ENCODE measurements at places on chromosomes 4 and X.

DNA sequence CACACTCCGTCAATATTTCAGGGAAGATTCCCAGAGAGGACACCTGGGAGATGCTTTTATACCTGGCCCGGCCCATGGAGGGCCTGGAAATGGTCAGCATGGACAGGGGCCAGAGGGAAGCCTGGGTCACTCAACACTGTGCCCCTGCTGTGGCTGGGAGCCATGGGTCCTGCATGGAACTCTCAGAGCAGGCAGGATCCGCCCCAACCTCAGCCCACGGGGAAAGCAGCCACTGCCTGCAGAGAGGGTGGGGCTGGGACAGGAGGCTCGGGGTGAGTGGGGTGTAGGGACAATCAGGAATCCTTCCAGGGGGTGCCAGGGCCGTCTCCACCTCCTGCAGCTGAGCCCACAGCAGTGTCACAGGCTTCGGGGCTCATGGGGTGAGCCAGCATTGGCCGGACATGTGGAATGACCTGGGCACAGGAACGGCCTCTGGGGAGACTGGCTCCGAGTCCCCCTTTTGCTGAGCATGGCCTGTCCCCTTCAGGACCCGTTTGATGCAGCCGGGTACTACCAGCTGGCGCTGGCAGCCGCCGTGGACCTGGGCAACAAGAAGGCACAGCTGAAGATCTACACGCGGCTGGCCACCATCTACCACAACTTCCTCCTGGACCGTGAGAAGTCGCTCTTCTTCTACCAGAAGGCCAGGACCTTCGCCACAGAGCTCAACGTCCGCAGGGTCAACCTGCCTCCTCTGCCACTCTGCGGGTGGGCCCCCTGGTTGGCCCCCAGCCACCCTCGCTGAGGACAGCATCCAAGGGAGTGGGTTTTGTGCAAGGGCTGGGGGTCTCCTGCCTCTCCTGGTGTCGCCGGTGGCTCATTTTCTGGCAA lies 29.1 kb upstream of the HTRA3 start:
- no peak for DNase-seq

GRCh38 chr4:52617336-52618020 lies 41.6 kb downstream of the USP46 start:
- no peak for DNase-seq

DNA sequence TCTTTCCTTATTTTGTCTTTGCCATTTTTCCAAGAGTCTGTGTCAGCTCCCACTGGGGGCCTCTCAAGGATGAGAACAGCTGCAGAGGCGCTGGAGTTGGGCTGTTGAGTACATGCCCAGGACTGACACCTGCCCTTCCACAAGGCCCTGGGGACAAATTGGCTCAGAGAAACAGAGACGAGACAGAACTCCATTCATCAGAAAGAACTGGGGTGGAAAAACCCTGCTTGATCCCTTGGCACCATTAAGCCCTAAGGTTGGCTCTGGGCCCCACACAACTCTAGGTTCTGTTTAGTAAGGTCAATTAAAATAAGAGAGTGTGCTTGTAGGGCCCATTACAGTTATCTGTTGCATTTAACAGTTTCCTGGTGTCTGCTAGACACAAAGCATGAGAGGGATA lies 63.6 kb downstream of the DCX start:
- DNase-seq: peak; percentile 65

GRCh38 chrX:148995661-148996060 lies 495.2 kb downstream of the AFF2 start:
- DNase-seq: no peak

DNA sequence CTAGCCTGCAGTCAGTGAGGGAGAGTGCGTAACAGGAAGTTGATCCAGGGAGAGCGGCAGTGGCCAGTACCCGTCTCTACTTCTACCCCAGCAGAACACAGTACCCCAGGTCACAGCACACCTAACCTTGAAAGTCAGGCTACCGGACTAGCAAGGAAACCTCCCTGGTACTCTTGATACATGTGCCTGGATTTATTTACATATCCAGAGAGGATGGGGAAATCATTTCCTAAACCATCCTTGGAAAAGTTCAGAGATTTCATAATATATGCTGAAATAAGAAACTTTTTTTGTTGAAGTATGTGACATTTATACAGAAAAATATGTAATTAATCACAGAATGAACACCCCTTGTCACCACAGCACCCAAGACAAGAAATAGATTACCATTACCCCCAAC lies 24.5 kb downstream of the PRIMPOL start:
- DNase-seq: no peak

DNA sequence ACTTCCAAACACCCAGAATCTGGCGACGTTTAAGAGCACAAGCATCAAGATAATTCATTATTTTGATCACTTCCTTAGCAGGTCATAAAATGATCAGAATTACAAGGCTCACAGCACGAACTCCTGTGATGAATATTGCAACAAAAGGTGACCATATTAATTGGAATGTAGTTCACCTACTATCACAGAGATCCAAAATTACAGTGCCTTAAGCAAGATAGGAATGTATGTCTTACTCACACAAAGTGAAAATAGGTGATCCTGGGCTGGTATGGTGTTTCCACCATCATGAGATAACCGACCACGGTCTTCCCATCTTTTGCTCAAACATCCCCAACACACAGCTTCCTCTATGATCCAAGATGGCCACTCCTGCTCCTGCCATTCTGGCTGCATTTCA lies 131.2 kb downstream of the SCFD2 start:
- no peak for DNase-seq

- no peak for DNase-seq
Measured at GRCh38 chr4:10182446-10183424, 66.1 kb upstream of the WDR1 start.

- no peak for DNase-seq
Measured at GRCh38 chr4:1336088-1336491, 10.9 kb upstream of the UVSSA start.

GRCh38 chr4:26161030-26161824 lies 159.6 kb upstream of the RBPJ start:
- no peak for DNase-seq

GRCh38 chr4:22962295-22962694 lies 269.6 kb downstream of the GBA3 start:
- no peak for DNase-seq

DNA sequence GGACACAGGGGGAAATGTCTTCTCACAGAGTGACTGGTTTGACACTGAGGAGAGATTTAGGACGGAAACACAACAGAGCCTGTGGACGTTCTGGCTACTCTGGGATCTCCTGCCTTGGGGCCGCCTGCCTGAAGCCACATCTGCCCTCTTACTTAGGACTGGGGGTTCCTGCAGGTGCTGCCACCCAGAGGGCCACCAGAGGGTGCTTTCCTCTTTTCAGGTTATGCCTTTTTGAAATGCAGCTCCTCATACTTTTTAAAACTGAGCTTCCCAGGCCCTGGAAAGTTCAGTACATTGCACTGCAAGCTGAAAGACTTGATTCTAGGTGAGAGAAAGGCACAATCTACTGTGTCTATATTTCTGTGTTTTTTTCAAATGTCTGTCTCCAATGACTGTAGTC lies 92.2 kb upstream of the PGRMC2 start:
- DNase-seq: no peak

DNA sequence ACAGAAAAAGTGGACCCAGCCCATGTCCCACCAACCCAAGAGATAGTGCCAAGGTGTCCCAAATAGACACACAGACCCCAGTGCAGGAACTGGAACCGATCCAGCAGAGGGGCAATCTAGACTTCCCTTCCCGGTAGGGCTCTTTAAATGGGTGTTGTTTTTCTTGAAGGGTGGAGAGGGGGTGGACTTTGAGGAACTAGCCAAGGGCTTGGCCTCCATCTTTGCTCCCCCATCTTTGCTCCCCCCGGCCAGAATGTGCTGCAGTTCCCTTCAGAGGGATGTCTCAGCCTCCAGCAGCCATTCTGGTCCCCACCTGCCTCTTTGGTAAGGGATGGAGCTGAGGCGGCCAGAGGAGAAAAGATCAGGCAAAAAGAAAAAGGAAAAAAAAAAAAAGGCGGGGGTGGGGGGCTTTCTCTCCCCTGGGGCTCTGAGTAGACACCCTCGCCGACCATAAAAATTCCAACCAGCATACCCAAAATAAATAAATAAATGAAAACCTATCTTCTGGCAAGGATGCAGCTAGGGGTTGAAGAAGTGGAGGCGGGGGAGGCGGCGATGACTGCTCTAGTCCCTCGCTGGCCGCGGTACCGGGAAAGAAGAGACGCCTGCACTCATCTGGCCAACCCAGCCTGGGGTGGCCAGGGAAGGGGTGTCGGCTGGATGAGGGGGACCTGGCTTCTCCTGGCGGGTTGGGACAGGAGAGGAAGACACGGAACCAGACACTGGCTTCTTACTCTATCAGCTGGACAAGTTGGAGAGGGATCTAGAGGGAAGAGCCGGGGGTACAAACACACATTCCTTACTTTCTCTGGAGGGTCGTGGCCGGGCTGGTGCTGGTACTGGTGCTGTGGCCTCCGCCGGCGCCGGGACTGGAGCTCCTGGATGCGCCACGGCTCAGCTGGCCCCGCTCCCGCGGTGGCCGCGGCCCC lies 38.5 kb upstream of the IQSEC2 start:
- no peak for DNase-seq

- DNase-seq: no peak
Measured at GRCh38 chr4:146477054-146477453, 44.7 kb downstream of the SLC10A7 start.

DNA sequence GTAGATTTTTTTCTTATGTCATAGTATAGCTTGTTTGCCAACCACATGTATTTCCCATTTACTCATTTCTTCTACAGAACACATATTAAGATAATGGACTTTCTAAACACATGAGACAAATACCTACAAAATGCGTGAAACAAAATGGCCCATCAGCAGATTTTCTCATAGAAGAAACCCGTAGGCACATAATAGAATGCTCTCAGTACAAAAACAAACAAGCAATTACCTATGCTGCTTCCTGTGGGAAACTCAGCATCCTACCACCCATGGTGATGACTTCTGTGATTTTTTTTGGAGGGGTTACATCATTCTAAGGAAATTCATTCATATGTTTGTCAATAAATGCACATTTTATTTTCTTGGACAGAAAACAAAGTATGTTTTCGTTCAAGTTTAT lies 343.6 kb downstream of the SPRY1 start:
- no peak for DNase-seq

GRCh38 chr4:137495578-137495977 lies 36.7 kb downstream of the PCDH18 start:
- DNase-seq: no peak

GRCh38 chr4:26854701-26855100 lies 5.9 kb upstream of the STIM2 start:
- no peak for DNase-seq

DNA sequence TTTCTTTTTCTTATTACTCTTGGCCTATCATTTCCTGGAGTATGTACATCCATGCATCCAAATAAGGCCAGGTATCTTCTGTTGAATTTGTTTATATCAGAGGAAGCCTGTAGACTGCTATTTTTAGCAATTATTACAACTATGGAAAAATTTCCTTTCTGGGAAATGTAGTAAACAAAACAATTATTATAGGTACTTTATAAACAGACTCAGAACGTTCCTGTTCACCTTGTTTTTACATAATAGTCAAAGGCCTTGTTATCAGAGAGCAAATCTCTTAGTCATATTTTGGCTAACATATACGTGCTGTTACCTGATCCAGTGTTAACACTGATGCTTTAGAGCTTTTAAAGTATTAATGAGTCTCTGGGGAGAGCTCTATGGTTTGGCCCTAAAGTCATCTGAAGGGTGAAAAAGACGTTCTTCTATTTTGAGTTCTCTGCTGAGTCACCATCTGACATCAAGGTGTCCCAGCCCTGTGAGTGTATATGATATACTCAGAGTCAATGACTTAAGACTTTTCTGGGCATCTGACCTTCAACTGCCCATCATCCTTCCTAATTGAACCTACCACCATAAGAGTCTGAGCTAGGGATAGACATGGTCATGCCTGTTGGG lies 7.3 kb downstream of the SPARCL1 start:
- DNase-seq: peak; percentile 63

GRCh38 chr4:145566086-145566708 lies 53.0 kb upstream of the MMAA start:
- no peak for DNase-seq

DNA sequence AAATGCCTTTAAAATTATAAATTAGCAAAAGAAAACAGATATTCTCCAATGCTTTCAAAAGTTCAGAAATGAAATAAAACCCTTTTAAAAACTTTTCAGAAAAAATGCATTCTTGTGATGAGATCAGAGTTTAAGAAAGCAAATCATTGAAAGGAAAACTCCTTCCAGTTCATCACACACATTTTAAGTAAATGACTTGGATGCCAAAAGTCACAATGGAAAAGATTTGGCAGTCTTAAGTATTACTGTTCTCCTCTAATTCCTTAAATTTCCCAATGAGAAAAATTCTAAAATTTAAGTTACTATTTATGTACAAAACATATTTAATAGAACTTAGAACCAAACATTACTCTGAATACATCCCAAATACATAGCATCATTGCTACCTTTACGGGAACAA lies 21.1 kb downstream of the HOPX start:
- DNase-seq: no peak

- no peak for DNase-seq
Measured at GRCh38 chr4:33116871-33117270, 2396.7 kb downstream of the PCDH7 start.

DNA sequence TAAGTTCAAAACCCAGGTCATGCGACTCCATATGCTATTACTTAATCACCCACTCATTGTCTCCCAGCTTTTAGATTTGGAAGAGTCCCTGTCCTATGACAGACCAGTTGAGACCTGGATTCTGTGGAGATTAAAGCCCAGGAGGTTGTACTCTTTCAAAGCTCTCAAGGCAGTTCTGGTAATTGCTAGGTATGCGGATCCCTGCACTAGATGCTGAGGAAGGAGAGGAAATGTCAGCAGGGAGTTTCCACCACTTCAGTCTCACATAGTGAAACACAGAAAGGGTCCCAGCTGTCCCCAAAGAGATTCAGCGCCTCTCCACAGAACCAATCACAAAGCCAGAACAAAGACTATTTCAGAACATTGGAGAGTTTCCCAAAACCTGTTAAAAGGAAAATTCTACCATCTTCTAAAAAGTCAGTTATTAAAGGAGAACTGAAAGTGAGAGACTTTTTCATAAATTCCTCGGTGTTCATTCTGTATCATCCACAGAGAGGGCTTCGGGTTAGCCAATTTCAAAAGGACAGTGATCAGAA lies 53.4 kb downstream of the IRF2 start:
- DNase-seq: no peak

DNA sequence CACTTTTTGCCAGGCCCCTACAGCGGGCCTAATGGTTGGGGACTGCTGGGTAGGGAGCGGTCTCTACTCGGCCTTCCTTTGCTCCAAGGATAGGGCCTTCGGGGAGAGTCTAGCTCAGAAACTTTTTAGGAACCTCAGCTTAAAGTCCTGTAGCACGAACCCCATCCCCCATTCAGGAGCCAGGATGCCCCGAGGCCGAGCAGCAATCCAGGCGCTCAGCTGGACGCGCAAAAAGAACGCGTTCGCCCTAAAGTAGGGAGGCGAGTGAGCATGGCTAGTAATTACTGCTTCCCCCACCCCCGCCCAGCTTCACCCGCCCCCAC lies 9.7 kb downstream of the POU4F2 start:
- DNase-seq: no peak

DNA sequence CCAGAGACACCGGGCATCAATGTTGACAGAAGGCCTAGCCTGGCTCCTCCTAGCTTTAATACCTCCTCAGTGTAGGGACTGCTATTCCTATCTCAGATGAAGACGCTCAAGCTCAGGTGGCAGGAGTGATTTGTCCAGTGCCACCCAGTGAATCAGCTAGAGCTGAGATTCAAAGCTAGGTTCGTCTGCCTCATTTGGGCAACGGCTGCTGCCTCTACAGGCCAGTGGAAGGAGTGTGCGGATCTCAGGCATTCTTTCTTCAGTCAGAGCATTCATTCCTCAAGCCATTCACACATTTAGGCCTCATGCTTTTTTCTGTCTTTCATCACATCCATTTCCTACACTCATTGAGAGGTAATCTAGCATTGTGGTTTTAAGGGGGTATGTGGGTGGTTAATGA lies 7.3 kb downstream of the TSR2 start:
- DNase-seq: no peak

Data from NCI-H1436 treated with DMSO at 0.1 percent for 48 hours (cell line).